ENCODE measurements at places on chromosomes 5 and 9.

DNA sequence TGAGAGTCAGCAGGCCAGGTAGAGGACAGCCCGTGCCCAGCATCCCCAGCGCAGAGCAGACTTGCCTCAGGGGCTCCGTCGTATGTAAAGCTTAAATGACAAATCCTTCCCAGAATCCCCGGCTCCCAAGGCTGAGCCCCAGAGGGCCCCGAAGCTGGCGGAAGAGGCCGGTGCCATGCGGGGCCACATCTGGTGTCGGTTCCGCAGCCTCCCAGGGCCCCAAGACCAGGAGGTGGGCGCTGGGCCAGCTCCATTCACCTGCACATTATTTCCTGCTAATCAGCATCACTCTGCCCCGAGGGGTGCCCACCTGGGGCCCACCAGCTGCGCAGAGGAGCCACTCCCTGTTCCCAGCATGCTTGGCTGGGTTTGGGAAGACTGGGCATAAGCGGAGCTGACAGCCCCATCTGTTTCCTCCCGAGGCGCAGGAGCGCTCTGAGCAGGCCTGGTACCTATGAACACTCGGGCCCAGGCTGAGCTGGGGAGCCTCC is 124.0 kb upstream of the PPP1R26 start:
- no peak for DNase-seq

- no peak for DNase-seq
Measured at GRCh38 chr5:157828105-157828943, 30.6 kb downstream of the CLINT1 start.

- no peak for DNase-seq
Measured at GRCh38 chr9:75101004-75101588, 12.8 kb downstream of the OSTF1 start.

- DNase-seq, result no peak
Measured at GRCh38 chr5:2191972-2192371, 309.2 kb upstream of the IRX4 start.

- DNase-seq, result no peak
Measured at GRCh38 chr5:16539169-16539666, 73.6 kb upstream of the ZNF622 start.

DNA sequence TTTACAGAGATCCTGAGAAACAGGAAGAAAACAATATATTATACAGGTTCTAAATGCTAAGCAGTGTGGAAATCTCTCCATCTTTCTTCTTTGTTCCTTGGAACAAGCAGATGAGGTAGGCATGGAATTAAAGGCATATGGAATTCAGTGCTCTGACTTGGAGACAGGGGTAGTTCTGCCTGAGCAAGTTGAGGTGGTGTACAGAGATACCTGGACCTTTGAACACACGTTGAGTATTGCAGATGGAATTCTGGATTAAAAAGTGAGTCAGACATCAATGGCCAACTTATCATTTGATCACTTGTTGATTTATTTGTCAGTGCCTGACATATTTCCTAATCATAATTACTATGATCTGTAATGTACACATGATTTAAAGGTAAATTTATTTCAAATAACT is 293.9 kb upstream of the IRX4 start:
- DNase-seq, result no peak

GRCh38 chr5:93280518-93280917 is 300.5 kb downstream of the NR2F1-AS1 start:
- DNase-seq, result no peak

DNA sequence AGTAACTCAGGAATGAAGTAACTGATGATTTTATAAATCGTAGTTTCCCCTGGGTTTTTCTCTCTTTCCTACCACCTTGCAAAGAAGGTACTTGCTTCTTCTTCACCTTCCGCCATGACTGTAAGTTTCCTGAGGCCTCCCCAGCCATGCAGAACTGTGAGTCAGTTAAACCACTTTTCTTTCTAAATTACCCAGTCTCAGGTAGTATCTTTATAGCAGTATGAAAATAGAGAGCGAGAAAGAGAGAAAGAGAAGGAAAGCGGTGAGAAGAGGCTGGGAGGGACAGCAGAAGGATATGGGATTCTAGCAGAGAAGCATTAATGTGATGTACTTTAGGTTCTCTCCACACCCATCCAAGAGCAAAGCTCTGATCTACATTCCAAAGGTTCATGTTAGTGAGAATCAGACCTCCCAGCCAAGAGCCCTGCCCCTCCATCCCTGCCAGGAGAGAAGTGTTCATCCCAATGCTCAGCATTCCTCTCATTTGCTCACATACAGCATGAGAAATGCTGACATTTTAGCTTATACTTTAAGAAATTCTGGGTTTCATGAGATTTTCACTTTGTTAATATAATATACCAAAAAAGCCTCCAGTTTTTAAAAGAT is 185.0 kb upstream of the PTGER4 start:
- DNase-seq, result no peak

- DNase-seq, result no peak
Measured at GRCh38 chr9:138053321-138053868, 175.8 kb downstream of the CACNA1B start.

All from suppressor macrophage (primary cell).